PC-3 (cell line): ENCODE measurements at places on chromosomes 1 and 21. TPM values are rescaled to one million over a fixed set of nuclear protein-coding genes. Genes with fewer than 3 reads are reported as not detected.

Gene C1QTNF12
- 2.8 and 3.9 TPM in 2 replicates for total RNA-seq

DNA sequence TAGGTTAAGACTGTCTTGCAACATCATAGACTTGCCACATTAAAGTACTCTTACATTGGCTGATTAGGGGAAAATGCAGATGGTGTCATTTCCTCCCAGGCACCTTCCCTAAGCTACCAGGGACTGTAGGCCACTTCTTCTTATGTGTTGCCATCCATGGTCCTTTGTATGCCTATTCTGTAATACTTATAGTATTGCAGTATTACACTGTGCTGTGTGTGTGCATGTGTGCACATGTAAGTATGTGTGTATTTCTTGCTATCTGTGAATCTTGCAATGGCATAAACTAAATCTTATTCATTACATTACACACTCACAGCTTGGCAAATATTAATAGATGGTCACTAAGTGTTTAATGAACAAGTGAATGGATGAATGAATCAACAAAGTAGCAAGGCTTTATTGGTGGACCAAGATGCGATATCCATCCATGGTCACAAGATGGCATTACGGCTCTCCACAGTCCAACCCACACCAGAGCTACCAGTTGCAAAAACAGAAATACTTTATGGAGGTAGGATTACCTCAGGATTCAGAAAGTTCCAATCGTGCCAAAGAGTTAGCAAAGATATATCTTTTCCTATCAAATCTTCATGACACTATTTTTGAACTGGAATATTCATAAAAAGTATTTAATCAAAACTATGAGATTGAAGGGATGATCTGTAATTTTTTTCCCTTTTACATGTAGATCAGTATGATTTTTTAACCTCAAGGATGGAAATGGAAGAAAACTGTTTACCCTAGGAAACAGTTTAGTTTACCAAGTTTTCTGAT, 160.2 kb downstream of the DENND1B start:
- no peaks in the 10 kb centered on the region for H3K27me3 ChIP-seq
- DNase-seq: peak; percentile 46
- no peaks in the 10 kb centered on the region for H3K4me1 ChIP-seq
- H3K36me3 ChIP-seq: no peaks in the 10 kb centered on the region
- no peak overlapping the region for H3K27ac ChIP-seq

DNA sequence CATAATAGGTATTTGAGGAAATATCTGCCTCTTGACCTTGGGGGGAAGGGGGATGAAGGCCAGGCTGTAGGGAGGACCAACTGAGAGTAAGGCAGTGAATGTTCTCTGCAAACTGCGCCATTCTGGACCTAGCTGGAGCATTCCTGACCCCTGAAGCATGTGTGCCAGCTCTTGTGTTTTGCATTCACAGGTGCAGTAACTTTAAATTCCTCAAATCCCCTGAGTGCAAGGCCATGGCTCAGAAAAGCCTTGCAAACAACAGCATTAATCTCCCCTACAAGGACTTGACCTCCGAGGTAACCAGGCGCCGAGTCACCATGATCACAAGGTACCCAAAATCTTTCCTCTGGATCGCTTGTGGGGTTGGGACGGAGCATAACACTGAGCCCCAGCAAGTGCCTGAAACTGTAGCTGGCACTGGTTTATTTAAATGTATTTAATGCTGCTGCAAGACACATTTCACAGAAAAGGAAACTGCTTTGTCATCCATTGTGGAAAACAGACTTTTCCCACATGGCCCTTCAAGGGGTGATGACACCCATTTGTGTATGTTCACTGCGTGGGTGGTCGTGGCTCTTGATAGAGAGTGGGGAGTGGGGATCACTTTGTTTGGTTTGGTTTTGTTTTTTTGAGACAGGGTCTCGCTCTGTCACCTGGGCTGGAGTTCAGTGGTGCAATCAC, 1.7 kb downstream of the MYOCOS start:
- no peaks in the 10 kb centered on the region for H3K4me1 ChIP-seq
- H3K4me3 ChIP-seq: no peak overlapping the region
- H3K27ac ChIP-seq: no peak overlapping the region
- no peak for DNase-seq
- no peaks in the 10 kb centered on the region for H3K36me3 ChIP-seq

DNA sequence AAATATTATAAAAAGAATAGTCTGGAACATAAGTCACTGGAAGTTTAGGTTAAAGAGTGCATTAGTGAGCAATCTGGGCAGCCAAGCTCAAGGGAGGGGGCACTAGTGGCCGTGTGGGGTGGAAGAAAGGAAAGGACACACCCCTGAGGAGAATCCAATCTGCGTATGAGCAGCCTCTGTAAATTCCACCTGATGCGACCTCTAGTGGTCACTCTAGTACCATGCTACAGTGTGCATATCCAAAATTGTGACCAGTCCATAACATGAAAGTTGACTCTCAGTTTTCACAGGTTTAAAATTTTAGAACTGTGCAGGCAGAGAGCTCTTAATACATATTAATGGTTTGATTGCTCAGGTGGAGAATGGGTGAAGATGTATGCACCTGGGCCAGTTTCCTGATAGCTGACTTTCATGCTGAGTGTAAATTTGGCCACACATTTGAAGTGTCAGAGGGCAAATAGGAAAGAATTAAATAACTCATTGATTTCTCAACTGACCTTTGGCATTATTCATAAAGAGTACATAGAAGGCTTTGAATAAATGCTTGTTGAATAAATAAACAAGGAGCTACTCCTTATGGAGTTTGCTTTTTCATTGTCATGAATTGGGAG, 105.9 kb upstream of the C21orf91 start:
- H3K36me3 ChIP-seq: no peaks in the 10 kb centered on the region; the same call in 1 of the 2 replicates
- H3K27me3 ChIP-seq: no peaks in the 10 kb centered on the region
- H3K27ac ChIP-seq: no peak overlapping the region
- peaks cover 6% of the 10 kb centered on the region; the same call in 1 of the 2 replicates for H3K4me1 ChIP-seq

GRCh38 chr1:167808690-167809089, 86.9 kb downstream of the MPZL1 start:
- no peak for DNase-seq
- no peak overlapping the region for H3K4me3 ChIP-seq
- H3K36me3 ChIP-seq: no peaks in the 10 kb centered on the region
- no peaks in the 10 kb centered on the region for H3K27me3 ChIP-seq
- no peak overlapping the region for H3K27ac ChIP-seq
- no peaks in the 10 kb centered on the region for H3K4me1 ChIP-seq
